ENCODE measurements at places on chromosomes 16 and 17. TPM values are rescaled to one million over a fixed set of nuclear protein-coding genes. Genes with fewer than 3 reads are reported as not detected.

Gene WSCD1
- 4.0 TPM for total RNA-seq

Gene TP53TG3C
- total RNA-seq: not detected

Gene NXN
- 9.6 TPM for total RNA-seq

Gene BAIAP3
- 0.51 TPM for total RNA-seq

Gene CLEC18A
- total RNA-seq: 0.17 TPM

Gene CHAD
- not detected for total RNA-seq

Gene CXCL16
- total RNA-seq: 0.58 TPM

Gene GRAP
- not detected for total RNA-seq

Gene KRT36
- not detected for total RNA-seq

Gene MYH13
- 0.13 TPM for total RNA-seq

Gene CASKIN1
- 0.06 TPM for total RNA-seq

Gene OR3A3
- total RNA-seq: not detected

Gene ABCC6
- total RNA-seq: not detected
